ENCODE measurements at places on chromosomes 6 and 20.
A peak's percentile ranks its signal among the peaks of the same experiment; 100 is the strongest.

DNA sequence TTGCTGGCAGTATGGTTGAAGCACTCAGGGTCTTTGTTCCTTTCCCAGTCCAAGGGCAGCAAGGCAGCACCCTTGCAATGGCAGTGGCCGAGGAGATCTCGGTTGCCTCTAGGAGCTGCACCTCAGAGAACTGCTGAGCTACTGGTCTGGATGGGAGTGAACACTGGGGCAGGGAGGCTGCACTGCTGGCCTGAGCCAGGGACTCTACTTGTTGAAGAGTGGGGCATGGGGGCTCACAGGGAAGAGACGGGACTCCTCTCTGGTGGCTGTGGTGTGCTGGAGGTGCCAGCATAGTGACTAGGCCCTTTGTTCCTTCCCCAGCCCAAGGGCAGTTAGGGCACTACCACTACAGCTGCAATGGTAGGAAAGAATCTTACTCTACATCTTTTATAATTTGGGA, 203.0 kb downstream of the ZDHHC14 start:
- DNase-seq, result no peak

DNA sequence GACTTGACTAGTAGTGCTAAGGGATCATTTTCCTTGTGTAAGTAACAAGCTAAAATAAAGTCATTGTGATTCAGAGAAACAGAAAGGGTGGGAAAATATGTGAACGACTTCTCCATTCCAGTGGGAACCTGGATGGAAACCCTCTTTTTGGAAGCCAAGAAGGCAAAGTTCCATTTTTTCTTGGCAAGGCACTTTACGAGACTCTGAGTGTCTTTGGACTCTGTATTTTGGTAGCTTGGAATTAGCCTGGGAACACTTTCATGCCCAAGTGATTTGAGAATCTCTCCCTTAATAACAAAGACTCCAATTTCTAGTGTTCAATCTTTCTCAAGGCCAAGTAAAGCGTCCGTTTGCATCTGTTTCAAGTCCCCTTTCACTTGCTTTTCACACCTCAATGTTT, 100.5 kb upstream of the SASH1 start:
- no peak for DNase-seq

- no peak for DNase-seq
Measured at GRCh38 chr6:30600451-30600961, 16.5 kb downstream of the PPP1R10 start.

GRCh38 chr6:34817446-34817845, 25.6 kb downstream of the BLTP3A start:
- DNase-seq, result no peak

- no peak for DNase-seq
Measured at GRCh38 chr6:164078532-164079274, 664.2 kb downstream of the QKI start.

DNA sequence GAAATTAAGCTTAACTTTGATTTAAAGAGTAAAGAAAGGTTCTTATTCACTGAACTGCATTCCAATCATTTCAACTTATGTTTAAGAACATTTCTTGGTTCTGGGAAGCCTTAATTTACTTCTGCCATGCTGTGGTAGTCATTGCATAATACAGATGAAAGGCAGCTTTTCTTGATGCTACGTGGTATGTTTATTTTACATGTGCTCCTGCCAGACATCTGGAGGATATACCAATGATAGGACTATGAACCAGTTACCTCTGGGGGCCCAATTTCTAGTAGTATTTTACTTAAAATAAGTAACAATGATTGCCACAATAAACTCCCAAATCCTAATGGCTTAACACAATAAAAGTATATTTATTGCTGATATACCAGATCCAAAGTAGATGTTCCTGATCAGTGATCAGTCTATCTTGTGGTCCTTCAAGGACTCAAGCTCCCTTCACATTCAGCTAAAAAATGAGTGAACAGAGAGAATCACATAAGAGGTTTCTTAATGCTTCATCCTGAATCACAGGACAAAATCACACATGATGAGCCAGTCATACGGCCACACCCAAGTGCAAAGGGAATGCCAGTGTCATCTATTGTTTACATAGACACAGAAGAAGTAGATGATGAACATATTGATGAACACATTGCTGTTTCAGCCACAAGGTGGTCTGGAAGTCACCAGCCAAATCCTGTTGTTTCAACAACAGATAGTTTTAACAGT, 56.5 kb upstream of the CCN2 start:
- DNase-seq, result no peak

- DNase-seq, result no peak
Measured at GRCh38 chr6:111689946-111690345, 84.3 kb upstream of the TRAF3IP2 start.

- DNase-seq, result no peak
Measured at GRCh38 chr20:13331536-13331935, 110.5 kb downstream of the ISM1 start.

DNA sequence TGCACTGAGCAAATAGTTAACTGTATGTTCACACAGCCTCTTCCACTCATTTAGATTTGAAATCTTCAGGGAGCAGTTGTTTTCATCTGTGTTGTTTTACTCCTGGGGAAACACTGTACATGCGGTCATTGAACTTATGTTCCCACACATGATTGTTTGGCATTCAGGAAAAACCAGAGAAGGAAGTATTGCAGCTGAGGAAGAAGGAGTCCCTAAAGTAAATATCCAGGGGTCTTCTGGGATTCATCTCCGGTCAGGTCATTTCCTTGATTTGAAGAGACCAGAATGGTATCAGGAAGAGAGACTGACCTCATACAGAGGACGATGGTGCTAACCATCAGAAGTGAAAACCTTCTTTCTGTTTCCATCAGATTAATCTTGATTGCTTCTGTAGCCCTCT, 52.5 kb downstream of the DCBLD1 start:
- no peak for DNase-seq

- DNase-seq, result no peak
Measured at GRCh38 chr20:19557291-19557690, 200.8 kb upstream of the RIN2 start.

DNA sequence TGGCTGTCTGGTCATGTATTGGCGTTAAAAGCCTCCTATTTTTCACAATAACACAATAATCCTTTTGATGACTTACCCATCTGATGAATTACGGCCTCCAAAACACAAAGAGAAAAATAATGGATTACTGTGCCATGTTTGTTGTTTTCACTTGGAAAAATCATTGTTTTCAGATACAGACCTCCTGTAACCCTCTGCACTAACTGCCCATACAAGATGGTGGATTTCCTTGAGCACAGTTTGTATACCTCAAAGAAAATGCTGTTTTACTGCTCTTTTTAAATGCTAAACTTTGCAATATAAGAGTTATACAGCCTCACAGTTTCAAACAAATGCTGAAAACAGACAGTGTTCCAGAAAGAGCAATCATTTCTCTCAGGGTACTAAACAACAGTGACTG, 61.0 kb downstream of the SMLR1 start:
- DNase-seq, result no peak

DNA sequence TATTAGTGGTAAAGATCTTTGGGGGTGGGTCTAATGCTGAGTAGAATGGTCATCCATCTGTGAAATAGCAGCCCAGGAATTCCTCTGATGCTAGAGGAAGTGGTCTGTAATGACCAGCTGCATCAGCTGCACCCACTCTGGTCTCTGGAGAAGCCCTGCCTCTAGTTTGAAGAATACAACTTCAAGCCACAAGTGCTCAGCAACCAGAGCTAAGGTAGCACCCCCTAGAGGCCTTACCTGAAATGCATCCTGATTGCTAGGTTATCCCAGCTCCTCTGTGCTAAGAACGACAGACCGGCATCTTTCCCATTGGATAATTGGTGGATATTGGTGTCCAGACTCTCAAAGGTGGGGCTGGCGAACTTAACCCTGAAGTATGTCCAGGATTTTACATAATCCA, 58.2 kb downstream of the DNAH8 start:
- DNase-seq, result no peak

GRCh38 chr6:95614094-95614493, 36.8 kb downstream of the MANEA start:
- DNase-seq, result no peak

DNA sequence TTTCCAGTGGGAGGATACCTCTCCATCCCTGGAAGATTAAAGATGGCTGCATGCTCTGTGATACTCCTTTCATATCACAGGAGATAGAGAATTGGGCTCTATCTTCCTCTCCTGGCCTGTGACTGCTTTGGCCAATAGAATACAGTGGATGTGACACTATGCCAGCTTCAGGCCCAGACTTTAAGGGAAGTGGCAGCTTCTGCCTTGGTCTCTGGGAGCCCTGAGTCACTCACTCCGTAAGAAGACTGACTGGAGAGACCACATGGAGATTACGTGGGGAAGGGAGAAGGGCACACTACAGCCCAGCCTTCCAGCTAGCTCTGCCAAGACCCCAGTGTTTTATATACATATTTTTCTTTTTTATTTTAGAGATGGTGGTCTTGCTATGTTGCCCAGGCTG, 10.4 kb upstream of the MMP9 start:
- DNase-seq, result no peak

GRCh38 chr6:156538875-156539660, 238.1 kb upstream of the ARID1B start:
- no peak for DNase-seq

DNA sequence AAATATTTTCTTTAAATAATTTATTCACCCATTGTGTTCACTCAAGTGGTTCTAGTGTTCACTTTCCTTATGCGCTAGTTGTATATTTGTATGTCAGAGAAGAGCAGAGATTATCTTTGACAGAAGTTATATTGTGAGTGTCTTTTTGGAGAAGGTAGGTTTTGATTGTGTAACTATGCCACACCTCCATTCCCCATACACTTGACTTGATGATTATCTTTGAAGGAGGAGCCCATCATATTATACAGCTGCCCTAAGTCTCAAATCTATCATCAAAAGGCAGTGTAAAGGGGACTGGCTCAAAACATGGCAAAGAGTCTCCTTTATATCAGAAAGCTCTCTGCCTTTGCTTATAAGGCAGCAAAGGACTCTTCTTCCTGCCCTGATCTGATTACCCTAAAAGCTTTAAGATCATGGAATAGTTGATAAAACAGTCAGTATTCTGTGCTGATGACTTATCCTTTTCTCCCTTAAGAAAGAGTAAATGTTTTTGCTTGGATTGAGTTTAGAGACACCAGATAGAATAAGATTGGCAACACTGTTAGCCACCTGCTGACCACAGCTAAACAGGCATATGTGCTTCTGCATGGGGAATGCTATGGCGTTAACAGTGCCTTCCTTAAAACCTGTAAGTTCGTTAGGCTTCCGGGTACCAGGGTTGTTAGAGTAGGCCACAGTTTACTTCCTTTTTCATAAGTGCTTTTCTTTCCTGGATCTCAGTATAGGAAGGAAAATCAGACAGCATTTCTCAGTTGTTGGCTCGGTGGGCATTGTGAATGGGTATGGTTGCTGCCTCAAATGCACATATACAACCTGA, 22.6 kb downstream of the TOP1 start:
- no peak for DNase-seq

GRCh38 chr6:14770572-14770971, 475.3 kb upstream of the JARID2 start:
- no peak for DNase-seq

GRCh38 chr20:57619051-57619831, 985 bp downstream of the ZBP1 start:
- peak; percentile 51 for DNase-seq

GRCh38 chr6:144969154-144969553, 684.0 kb downstream of the UTRN start:
- DNase-seq, result no peak

- DNase-seq, result peak; percentile 72
Measured at GRCh38 chr20:25859649-25860530, 163.2 kb upstream of the ZNF337 start.

DNA sequence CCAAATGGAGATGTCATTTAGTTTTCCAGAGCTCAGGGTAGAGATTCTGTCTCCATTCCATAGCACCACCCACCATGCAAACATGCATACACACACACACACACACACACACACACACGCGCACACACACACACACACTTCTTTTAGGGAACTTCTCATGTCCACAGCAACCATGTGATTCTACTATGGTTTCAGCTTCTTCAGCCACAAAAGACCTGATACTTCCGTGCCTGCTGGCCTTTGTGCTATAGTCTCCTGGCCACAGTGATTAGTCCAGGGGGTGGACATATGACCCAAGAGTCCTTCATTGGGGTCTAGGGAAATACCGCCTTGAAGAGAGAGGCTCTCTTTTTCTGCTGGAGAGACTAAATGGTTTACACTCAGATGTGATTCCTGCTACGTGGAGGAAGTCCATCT, 53.5 kb downstream of the CARMIL1 start:
- DNase-seq, result no peak

DNA sequence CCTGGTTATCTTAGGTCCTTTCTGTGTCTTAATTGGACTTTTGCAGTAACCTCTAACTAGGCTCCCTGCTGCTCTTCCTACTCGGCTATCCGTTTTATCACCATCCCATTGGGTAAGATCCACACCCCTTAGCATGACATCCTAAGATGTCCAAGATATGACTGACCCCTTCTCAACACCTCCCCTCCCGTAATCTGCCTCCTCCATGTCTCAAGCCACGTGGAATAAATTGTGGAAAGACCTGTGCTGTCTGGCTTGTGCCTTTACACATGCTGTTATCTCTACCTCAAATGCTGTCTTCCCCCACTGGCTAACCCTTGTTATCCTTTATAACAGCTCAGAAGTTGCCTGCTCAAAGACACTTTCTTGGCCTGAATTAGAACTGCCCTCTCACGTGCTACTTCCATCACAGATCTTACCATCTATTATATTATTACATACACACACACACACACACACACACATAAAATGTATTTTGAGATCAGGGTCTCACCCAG, 26.5 kb downstream of the EIF2S2 start:
- DNase-seq, result no peak

DNA sequence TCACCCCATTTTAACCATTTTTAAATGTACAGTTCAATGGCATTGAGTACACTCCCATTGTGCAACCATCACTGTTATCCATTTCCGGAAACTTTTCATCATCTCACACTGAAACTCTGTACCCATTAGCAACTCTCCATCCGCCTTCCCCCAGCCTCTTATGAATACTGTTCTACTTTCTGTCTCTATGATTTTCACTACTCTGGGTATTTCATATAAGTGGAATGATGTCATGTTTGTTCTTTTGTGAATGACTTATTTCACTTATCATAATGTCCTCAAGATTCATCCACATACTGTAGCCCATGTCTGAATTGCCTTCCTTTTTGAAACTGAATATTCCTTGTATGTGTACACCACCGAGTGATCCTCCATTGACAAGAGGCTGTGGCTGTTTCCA, 92.9 kb upstream of the TOX2 start:
- DNase-seq, result no peak

- DNase-seq, result no peak
Measured at GRCh38 chr6:140253096-140253495, 878.6 kb upstream of the CITED2 start.

- DNase-seq, result no peak
Measured at GRCh38 chr6:16545382-16545781, 215.9 kb downstream of the ATXN1 start.

- no peak for DNase-seq
Measured at GRCh38 chr20:3743251-3743650, 10.8 kb downstream of the HSPA12B start.
